ENCODE measurements at places on chromosomes 4 and X. TPM values are rescaled to one million over a fixed set of nuclear protein-coding genes. Genes with fewer than 3 reads are reported as not detected.

The P2RY8 gene
- 2.6 TPM for polyA plus RNA-seq

The GPR34 gene
- 7.7 TPM for polyA plus RNA-seq

The IL3RA gene
- 16.7 TPM for polyA plus RNA-seq

The FAM236A gene
- polyA plus RNA-seq, result not detected

The S100G gene
- not detected for polyA plus RNA-seq

The CXorf49 gene
- polyA plus RNA-seq, result not detected

The CSN3 gene
- not detected for polyA plus RNA-seq

The ANXA10 gene
- 2.1 TPM for polyA plus RNA-seq

The MOB1B gene
- 8.0 TPM for polyA plus RNA-seq

The TEX13D gene
- not detected for polyA plus RNA-seq

The KLHL4 gene
- polyA plus RNA-seq, result 1.1 TPM

The TFDP3 gene
- polyA plus RNA-seq, result not detected

The CENPI gene
- 1.1 TPM for polyA plus RNA-seq

The AVPR2 gene
- 7.7 TPM for polyA plus RNA-seq

The PRDM5 gene
- 3.7 TPM for polyA plus RNA-seq

The CLDN34 gene
- not detected for polyA plus RNA-seq

The DAPP1 gene
- polyA plus RNA-seq, result 2.7 TPM

The AASDH gene
- polyA plus RNA-seq, result 6.1 TPM

The RNF175 gene
- 0.27 TPM for polyA plus RNA-seq

The EREG gene
- polyA plus RNA-seq, result 0.38 TPM

The CTAG2 gene
- not detected for polyA plus RNA-seq

The DCTD gene
- 71.7 TPM for polyA plus RNA-seq

The HEPH gene
- 31.3 TPM for polyA plus RNA-seq

The CCDC149 gene
- polyA plus RNA-seq, result 10.1 TPM

The GPC4 gene
- polyA plus RNA-seq, result 18.3 TPM

The FGF16 gene
- 0.42 TPM for polyA plus RNA-seq

The GRIA2 gene
- 0.04 TPM for polyA plus RNA-seq

Data from urinary bladder (tissue), 4 donors.